Activated naive CD8-positive, alpha-beta T cell treated with anti-CD3 and anti-CD28 coated beads for 36 hours (primary cell): ENCODE measurements at places on chromosomes 11 and 22.
A peak's percentile ranks its signal among the peaks of the same experiment; 100 is the strongest.

DNA sequence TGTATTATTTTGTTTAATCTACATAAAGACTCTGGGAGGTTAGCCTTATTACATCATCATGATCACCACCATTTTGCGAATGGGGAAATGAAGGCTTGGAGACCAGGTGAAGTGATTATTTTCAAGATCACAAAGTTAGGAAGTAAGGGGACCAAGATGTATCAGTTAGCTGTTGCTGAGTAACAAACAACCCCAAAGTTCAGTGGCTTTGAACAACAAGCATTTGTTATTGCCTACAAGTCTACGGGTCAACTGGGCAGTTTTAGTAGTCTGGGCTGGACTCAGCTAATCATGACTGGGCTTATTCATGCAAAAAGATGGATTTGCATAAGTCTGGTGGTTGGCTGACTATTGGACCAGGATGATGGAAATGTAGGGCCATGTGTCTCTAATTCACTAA lies 389.2 kb downstream of the MIAT start:
- no peak for DNase-seq
- no peaks in the 10 kb centered on the region for H3K4me1 ChIP-seq
- no peaks in the 10 kb centered on the region for H3K36me3 ChIP-seq
- H3K27ac ChIP-seq, result no peak overlapping the region

DNA sequence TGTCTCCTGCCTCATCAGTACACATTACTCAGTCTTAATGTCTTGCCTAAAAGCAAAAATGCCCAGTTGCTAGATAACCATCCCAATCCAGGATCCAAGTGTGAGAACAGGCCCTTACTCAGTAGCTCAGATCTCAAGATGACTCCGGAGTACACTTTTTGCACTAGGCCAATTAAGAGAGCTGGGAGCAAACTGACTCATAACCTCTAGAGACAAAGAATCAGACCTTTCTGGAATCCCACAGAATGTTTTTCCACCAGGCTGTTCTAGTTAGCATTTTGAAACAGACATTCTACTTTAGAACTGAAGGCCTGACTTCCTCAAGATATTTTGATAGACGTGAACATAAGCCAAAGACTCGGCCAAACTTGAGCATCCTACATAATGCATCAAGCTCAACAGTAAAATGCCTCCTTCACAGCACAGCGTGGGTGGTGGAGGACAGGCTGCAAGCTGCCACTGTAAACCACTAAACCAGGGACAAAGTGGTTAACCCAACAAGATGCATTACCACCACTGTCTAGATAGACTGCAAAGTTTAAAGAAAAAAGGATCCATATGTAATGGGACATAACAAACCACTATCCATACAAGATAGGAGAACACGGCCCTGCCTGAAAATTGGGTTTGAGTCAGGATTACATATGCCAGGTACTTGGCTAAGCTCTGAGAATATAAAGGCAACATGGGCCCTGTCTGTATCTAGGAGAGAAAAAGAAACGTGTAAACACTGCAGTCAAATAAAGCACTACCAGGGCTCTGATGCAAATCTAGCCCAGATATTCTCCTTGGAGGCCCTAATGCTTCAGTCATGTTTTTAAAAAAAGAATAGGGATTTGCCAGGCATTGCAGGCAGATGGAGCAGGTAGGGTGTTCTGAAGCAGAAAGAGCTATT lies 48.3 kb downstream of the MYH9 start:
- no peak for DNase-seq
- H3K27me3 ChIP-seq, result no peaks in the 10 kb centered on the region
- H3K27ac ChIP-seq, result peak overlapping the region; percentile 100

DNA sequence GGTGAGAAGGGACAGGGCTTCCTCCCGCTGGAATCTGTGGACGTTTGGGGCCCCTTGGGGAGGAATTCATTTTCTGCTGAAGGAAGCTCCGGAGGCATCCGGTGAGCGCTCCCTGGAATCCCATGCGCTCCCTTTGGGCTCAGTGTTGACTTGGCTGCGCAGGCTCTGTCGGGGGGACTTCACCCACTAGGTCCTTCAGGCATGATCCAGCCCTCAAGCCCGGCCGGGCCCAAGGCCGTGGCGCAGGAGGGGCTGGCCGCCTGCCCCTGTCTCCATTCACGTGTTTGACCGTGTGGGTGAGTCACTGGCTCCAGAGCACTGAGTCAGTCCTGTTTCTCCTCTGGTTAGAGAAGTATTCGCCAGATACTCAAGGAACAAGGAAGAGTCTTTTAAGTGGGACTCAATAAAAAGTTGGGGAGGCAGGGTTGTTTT lies 1.4 kb downstream of the CTTN start:
- H3K27me3 ChIP-seq, result peaks cover 79% of the 10 kb centered on the region
- peak overlapping the region; percentile 71 for H3K4me3 ChIP-seq
- DNase-seq, result peak; percentile 17
- peaks cover 24% of the 10 kb centered on the region for H3K4me1 ChIP-seq
- H3K27ac ChIP-seq, result peak overlapping the region; percentile 42
- H3K36me3 ChIP-seq, result peaks cover 8% of the 10 kb centered on the region

DNA sequence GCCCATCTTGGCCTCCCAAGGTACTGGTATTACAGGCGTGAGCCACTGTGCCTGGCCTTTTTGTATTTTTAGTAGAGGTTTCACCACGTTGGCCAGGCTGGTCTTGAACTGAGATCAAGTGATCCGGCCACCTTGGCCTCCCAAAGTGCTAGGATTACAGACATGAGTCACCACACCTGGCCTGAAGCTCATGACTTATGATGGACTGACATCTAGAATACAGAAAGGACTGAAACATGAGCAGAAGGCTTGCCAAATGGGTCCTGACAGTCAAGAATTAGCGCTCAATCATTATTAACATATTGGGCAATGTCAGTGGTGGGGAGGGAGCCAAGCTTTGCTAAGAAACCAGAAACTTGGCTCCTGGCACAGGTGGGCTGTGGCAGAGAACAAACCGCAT lies 5.0 kb downstream of the FADS1 start:
- peaks cover 9% of the 10 kb centered on the region for H3K4me1 ChIP-seq
- no peak overlapping the region for H3K27ac ChIP-seq
- peaks cover 34% of the 10 kb centered on the region for H3K27me3 ChIP-seq

DNA sequence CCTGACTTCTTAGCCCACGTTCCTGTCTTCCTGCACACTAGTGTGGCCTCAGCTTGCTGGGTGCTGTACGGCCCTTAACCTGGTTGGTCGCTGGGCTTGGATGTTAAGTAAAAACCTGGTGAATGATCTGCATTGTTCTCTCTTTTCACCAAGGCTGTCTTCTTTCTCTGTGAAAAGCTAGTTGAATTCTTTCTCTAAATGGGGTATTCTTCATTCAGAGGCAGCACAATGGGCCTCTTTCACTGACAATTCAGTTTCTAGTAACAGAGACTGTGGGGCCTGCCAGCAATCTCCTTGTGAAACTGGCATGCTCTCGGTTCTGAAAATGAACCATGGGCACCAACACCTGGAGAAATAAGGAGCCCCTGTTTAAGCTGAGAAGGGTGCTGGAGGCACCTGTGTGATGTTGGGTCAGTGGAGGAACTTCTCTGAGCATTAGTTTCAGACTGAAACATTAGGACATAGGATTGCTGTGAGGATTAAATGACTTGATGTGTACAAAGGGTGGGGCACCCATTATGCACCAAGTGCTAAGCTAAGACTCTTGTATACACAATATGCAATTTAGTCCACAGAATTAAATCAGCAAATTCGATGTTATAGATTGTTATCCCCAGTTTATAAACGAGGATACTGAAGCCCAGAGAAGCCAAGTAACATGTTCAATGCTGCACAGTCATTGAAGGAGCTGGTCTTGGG lies 33.1 kb upstream of the ELF5 start:
- no peak overlapping the region for H3K4me3 ChIP-seq
- H3K4me1 ChIP-seq, result no peaks in the 10 kb centered on the region
- H3K27ac ChIP-seq, result no peak overlapping the region
- no peaks in the 10 kb centered on the region for H3K36me3 ChIP-seq

- no peak for DNase-seq
- H3K27me3 ChIP-seq, result no peaks in the 10 kb centered on the region
- no peak overlapping the region for H3K27ac ChIP-seq
- H3K4me1 ChIP-seq, result no peaks in the 10 kb centered on the region
- no peak overlapping the region for H3K4me3 ChIP-seq
Observed at GRCh38 chr11:20047006-20047768, 113.1 kb downstream of the DBX1 start.
